ENCODE measurements at places on chromosomes 5 and 9. TPM values are rescaled to one million over a fixed set of nuclear protein-coding genes. Genes with fewer than 3 reads are reported as not detected.

GCNT4 gene
- not detected for total RNA-seq

LRRC19 gene
- not detected for total RNA-seq

FOXD4L6 gene
- not detected for total RNA-seq

ECSCR gene
- not detected for total RNA-seq

PFDN1 gene
- 30.3 TPM for total RNA-seq

WDR38 gene
- not detected for total RNA-seq

CCNI2 gene
- 1.1 TPM for total RNA-seq

LVRN gene
- not detected for total RNA-seq

STPG3 gene
- total RNA-seq: not detected

RIOK2 gene
- 32.8 TPM for total RNA-seq

GRM6 gene
- not detected for total RNA-seq

DNA sequence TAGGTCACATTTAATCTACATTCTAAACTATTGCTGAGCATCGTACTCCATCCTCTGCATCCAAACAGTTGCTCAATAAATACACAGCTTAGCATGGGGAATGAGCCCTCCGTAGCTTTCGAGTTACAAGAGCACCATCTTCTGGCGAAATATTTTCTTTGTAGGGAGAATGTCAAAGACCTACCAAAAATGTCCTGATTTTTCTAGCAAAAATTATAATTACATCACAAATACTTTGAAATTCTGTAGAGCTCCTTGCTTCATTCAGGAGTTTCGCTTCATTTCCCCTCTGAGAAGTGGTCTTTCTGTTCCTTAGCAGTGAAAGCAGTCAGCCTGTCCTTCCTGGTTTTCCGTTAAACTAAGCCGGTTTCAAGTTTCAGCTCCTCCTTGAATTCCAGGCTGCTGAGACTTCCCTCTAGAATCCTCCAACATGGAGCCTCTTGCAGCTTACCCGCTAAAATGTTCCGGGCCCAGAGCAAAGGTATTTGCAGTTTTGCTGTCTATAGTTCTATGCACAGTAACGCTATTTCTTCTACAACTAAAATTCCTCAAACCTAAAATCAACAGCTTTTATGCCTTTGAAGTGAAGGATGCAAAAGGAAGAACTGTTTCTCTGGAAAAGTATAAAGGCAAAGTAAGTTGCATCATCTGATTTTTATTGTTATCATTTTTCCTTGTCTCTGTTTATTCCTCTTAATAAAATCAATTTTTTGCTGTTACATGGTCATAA lies at the start of gene GPX8:
GPX8 (plus strand) TSS at position 409 of the 730 bp plus-strand sequence; CDS start at position 431, 22 bp downstream.
- peak; percentile 34 for DNase-seq

GRCh38 chr5:68771732-68772131 lies 322.1 kb upstream of the SLC30A5 start:
- DNase-seq: no peak

DNA sequence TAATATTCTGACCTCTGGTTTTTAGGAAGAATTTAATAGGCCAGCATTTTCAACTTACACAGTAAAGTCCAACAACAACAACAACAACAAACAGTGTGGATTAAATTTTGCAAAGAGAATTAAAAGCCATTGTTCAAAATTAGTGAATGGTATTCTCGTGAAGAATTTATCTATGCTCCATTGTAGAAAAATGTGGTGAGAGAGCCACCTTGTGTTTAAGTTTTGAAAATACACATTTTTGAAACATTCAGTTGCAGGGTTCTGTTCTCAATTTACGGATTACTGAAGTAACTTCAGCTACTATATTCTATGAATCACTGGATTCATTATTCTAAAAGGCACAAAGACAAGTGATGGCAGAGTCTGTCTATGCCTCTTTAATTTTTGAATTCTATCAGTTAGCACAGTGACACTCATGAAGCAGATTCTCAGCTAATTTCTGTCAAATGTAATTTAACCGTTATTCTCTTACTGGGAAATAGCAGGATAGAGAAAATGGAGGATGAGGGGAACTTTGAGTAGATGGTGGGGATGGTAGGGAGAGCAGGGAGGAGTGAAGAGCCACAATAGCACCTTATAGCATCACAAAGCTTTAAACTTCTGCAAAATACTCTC lies 11.0 kb downstream of the CCDC152 start:
- peak; percentile 41 for DNase-seq

- DNase-seq: no peak
Observed at GRCh38 chr9:98922721-98923435, 20.8 kb upstream of the COL15A1 start.

DNA sequence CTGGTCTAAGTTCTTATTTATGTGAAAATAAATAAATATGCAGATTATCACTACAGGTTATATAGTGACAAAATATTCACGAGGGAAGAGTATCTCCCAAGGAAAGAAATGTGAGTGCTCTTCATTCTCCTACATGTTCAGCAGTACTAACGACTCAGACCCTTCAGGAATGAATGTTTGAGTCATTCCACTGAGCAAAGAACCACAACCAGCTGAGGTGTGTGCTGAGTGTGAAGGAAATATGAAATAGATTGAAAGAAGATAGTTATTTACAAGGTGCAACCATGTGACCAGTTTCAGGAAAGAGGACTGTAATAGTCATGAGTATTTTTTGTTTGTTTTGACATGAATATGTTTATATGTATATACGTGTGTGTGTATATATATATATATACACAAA lies 228.7 kb downstream of the TUSC1 start:
- no peak for DNase-seq

DNA sequence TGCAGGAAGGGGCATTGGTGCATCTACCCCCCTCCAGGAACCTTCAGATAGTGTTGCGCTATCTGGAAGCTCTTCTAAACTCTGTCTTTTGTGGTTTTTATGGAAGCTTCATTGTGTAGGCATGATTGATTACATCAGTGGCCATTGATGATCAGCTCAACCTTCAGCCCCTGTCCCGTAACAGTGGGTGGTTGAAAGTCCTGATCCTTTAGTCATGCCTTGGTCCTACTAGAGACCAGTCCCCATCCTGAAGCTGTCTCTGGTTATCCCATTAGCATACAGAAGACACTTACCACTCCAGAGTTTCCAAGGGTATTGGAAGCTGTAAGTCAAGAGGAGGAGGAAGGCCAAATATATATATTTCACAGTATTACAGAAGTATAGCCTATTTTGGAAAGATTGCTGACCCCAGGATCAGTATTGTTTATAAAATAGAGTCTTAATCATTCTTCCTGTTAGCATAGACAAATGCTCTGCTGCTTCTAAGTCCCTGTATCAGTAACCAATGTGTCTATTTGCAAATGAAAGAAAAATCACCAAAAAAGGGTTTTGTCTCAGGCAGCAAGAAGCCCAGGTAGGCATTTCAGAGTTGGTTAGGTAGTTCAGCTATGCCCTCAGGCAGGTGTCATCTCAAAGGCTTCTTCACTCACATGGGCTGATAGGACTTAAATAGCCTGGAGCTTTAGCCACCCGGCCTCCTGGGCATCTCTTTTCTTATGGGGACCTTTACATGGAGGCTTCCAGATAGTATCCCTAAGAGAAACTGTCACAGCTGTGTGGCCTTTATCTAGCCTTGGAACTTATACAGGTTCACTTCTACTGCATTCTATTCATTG lies 41.6 kb downstream of the SPIN1 start:
- no peak for DNase-seq

GRCh38 chr5:176995896-176996767 lies 10.4 kb downstream of the UIMC1 start:
- peak; percentile 37 for DNase-seq

DNA sequence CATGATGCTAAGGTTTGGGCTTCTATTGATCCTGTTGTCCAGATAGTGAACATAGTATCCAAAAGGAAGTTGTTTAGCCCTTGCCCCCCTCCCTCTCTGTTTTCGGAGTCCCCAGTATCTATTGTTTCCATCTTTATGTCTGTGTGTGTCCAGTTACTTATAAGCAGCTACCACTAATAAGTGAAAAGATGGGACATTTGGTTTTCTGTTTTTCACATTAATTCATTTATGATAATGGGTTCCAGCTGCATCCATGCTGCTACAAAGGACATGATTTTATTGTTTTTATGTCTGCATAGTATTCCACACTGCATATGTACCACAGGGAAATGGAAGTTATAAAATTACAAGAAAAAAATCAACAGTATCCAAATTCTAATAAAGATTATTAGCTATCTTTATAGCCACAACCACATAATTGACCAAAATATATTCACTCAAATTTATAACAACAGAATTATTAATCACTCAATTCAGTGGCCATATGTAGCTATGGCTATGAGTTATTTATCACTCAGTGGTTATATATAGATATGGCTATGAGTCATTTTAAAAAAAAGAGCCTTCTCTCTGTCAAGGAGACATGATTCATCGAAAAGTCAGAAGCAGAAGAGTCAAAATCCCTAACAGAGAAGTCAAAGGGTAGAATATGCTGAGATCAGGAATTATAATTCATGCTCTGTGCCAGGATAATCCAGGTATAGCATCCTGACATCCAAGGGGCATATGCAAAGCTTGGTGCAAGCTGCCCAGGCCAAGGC lies 367.5 kb downstream of the DEPDC1B start:
- DNase-seq: no peak

DNA sequence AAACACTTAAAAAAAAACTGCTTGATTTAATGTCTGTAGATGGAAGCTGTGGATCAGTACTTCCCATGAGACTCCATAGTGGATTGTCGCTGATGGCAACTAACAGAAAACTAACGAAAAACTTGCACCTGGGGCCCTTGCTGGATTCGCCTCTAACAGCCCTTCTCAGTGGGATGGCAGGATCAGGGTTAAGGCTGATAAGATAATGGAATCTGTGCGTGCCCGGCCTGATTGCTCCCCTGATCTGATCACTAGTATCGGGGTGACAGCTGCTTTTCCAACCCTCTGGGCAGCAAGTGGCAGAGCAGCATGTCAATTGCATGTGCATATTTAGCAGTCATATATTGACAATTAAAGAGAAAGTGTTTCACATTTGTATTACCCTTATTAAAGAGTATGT lies 185.8 kb upstream of the ELAVL2 start:
- DNase-seq: no peak

- peak; percentile 69 for DNase-seq
Observed at GRCh38 chr9:3478549-3478953, 47.2 kb downstream of the RFX3 start.

DNA sequence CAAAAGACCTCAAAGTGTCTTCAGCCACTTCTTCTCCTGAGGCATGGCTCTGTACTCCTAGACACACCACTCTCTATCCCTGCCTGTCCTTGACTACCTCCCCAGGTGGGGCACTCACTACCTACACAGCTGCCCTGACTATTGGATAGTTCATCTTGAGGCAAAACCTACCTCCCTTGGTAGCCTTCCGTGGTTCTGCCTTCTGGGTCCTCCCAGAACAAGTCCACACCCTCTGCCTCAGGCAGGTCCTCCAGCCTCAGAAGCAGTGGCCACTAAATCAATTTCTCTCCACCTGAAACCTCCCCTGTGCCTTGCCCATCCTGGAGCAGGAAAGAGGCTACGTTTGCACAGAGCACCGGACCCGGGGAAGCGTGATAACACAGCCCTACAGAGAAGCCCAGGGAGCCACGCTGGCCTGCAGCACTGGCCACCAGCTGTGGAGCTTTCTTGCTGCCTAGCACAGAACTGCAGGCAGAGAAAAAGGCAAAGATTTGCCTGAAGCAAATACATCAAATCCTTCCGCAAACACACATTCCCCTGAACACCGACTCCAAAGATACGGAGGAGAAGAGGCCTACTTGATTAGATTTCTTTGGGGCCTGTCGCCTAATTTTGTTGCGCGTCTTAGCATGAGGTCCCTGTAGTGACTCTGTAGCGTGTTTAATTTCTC lies 141.8 kb downstream of the C9orf50 start:
- DNase-seq: no peak

DNA sequence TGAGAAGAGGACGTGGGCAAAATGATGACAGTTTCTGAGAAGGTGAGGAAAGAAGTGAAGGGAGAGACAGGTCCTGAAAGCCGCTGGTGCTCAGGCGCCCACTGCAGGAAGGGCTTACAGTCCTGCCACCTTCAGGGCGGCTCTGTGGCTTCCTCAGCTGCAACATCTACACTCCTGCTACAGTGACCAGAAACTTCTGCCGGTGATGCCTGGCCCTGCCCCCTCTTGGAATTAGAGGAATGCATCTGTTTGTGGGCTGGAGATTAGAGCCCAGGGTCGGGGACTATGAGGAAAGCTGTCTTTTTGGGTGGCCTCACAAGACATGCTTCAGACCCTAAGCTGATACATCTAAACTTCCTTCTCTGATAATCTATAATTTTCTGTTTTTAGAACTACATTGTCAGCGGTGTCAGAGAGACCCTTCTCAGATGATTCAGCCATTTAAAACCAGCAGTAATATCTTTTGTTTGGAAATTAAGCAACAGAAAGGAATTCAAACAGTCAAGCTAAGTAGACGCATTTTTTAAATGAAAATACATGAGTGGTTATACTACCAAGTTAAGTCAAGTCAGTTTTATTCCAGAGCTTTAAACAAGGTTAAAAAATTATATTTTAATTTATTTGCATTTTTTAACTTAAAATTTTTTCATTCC lies 30.4 kb downstream of the PRDM6 start:
- no peak for DNase-seq

GRCh38 chr9:2686911-2687310 lies 30.4 kb upstream of the KCNV2 start:
- no peak for DNase-seq

GRCh38 chr5:24816206-24816605 lies 171.4 kb upstream of the CDH10 start:
- no peak for DNase-seq

GRCh38 chr9:31629292-31629691 lies 755.2 kb upstream of the ACO1 start:
- DNase-seq: no peak

GRCh38 chr5:41542183-41542582 lies 31.8 kb upstream of the PLCXD3 start:
- DNase-seq: no peak

DNA sequence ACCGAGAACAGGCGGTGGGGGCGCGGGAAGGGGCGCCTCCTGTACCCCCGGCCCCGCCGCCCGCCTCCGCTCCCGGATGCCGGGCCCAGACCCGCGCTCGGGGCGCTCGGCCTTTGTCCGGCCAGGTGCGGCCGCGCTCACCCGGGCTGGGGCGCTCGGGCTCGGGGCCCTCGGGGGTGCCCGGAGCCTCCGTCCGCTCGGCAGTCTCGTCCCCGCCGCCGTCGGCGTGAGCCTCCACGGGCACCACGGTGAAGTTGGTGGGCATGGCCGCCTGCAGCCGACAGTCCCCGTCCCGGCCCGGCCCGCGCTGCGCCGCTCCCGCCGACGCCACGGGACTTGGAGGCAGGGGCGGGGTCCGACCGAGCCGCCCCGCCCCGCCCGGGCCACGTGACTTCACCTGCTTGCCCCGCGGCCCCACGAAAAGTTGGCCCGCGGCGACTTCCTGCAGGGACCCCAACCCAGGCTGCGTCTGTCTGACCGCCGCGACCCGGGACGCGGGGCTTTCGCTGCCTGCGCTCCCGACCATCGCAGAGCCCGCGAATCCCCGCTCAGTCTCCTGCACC lies at the start of gene SLC12A7:
SLC12A7 (minus strand) TSS at position 337 of the 563 bp plus-strand sequence; CDS start at position 265, 72 bp downstream.
- DNase-seq: peak; percentile 67

DNA sequence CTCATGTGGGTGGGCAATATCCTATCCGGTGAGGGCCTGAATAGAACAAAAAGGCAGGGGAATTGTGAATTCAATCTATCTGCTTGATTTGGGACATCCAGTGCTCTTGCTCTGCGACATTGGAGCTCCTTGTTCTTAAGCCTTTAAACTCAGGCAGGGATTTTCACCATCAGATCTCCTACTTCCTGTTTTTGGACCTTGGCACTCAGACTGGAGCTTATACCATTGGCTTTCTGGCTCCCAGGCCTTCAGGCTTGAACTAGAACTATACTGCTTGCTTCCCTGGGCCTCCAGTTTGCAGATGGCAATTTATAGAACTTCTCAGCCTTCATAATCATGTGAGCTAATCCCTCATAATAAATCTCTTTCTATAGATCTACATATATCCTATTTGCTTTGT lies 134.3 kb upstream of the CLINT1 start:
- no peak for DNase-seq

- peak; percentile 14 for DNase-seq
Observed at GRCh38 chr5:61327760-61328753, 4.0 kb upstream of the ZSWIM6 start.

Measured in B cell (primary cell).